ENCODE measurements at places on chromosomes 3 and 15. TPM values are rescaled to one million over a fixed set of nuclear protein-coding genes. Genes with fewer than 3 reads are reported as not detected.
A peak's percentile ranks its signal among the peaks of the same experiment; 100 is the strongest.

DNA sequence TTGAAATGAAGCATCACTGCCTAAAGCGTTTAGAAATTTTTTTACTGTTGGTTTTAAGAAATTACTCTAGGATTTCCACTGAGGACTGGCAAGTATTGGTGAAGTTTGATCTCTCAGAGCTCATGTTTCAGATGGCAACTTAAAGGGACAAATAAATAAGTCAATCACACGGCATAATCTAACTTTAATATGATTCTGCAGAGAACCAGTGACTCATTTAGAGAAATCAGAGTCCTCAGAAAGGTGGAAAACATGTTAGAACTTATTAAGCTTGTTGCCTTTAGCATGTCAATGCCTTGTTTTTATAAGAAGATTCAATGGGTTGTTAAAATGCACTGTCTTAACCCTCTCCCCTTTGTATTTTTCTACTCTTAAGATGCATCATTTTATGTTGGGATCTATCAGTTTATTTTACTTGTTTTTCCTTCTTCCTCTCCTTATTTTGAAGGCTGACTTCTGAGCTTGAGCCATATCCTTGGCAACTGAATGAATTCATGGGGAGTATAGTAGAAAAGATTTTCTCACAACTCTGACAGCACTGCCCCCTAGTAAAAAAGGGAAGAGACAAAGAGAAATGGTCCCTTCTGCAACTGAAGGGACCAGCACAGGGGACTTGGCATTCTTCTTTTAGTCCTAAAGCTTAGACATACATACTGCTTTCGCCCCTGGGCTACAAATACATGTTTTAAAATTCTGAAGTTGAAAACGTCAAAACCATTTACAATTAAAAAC, 431.2 kb downstream of the LPP start:
- DNase-seq: no peak
- no peak overlapping the region for H3K4me3 ChIP-seq
- no peaks in the 10 kb centered on the region for H3K36me3 ChIP-seq
- peaks cover 3% of the 10 kb centered on the region for H3K4me1 ChIP-seq
- no peak overlapping the region for H3K27ac ChIP-seq
- no peaks in the 10 kb centered on the region for H3K27me3 ChIP-seq

Gene ECE2
- not detected for polyA plus RNA-seq

- H3K4me1 ChIP-seq: no peaks in the 10 kb centered on the region
- no peak for DNase-seq
- H3K27me3 ChIP-seq: no peaks in the 10 kb centered on the region
- no peak overlapping the region for H3K27ac ChIP-seq
- no peak overlapping the region for H3K4me3 ChIP-seq
- H3K36me3 ChIP-seq: no peaks in the 10 kb centered on the region
Measured at GRCh38 chr3:23002836-23003732, 200.0 kb upstream of the UBE2E2 start.

DNA sequence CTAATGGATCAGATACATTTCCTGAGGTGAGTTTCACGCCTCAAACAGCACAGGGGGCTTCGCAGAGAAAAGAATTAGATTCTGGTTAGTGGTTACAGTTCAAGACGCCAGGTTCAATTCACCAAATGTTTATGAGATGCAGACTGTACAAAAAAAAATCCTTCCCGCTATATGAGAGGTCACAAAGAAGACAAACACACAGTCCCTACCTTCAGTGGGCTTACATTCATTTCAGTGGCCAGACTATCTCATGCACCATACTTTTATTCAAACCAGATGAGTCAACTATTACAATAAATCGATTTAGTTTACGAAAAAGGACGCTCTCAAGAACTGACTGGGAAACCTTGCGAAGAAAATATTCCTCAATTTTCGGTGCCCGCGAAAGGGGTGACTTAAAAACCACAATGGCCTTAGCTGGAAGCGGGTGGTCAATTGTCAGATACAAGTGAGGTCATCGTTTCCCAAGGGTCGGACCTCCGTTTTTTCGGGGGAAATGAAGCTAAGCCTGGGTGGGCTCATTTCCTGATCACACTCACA, 695 bp downstream of the METTL6 start:
- H3K4me3 ChIP-seq: peak overlapping the region; percentile 73
- H3K27ac ChIP-seq: no peak overlapping the region
- peaks cover 9% of the 10 kb centered on the region for H3K4me1 ChIP-seq
- DNase-seq: no peak
- no peaks in the 10 kb centered on the region for H3K36me3 ChIP-seq

Measured in ovary (tissue), 10 donors.